ENCODE measurements at places on chromosomes 1 and 21.

- no peak for DNase-seq
Observed at GRCh38 chr1:47487850-47488450, 50.1 kb downstream of the FOXD2 start.

GRCh38 chr21:32331444-32332305 is 33.0 kb downstream of the MRAP start:
- no peak for DNase-seq

DNA sequence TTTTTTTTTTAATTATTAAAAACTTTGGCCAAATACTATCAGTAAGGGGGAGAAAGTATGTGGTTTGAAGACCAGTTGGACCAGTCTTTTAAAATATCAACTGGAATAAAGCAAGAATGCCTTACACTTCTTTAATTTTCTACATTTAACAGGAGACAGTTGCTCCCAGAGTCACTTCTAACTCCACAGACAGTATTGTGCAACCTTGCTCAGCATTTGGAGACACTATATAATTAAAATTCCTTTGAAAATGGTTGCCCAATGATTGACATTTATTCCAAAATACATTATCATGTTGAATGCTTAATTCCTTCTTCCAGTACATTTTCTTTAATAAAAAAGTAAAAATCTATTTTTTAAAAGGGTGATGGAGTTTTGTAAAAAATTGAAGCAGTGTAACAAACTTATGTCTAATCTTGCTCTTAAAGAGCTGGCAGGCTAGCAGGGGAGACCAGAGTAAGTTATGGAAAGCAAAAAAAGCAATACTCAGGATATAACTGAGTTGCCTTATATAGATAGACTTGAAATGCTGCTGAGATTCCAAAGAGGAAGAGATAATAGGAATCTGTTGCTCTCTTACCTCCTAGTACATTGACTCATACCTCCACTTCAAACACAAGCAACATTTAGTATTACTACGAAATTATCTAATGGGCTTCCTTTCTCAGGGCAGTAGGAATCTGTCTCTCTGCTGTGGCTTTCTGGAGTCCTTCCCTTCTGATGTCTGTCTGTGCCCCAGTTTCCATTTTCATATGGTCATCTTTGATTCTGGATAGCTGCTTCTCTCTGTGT is 69.7 kb upstream of the RGL1 start:
- DNase-seq, result no peak

DNA sequence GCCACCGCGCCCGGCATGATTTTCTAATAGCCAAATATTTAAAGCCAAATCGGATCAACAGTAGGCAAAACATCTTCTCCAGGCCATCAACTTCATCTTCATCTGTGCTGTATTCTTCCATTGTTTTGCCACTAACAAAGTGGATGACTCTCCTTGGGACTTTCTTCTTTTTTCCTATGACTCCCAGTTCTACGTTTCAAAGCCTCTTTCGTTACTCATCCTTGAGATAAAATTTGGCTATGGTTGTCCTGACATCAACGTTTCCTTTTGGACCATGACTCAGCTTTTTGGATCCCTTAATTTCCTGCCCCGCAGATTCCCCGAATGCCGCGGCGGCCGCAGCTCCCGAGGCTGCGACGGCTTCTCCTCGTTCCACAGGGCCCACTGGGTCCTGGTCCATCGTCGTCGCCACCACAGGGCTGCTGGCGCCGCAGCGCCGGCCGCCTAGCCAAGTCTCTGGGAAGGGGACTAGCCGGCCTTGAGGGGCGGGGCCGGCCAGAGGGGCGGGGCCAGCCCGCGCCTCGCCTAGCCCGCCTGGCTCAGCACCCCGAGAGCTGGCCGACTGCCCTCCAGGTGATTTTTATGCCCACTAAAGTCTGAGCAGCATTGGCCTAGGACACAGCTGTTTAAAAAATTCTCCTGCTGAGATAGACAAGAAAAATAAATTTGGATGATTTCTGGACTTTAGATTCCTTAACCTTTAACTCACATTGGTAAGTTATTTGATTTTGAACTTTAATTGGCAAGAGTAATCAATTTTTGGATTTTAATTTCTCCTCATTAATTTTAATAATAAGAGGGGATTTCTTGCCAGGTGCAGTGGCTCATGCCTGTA is 93.9 kb downstream of the ADCY10 start:
- DNase-seq, result peak; percentile 11

DNA sequence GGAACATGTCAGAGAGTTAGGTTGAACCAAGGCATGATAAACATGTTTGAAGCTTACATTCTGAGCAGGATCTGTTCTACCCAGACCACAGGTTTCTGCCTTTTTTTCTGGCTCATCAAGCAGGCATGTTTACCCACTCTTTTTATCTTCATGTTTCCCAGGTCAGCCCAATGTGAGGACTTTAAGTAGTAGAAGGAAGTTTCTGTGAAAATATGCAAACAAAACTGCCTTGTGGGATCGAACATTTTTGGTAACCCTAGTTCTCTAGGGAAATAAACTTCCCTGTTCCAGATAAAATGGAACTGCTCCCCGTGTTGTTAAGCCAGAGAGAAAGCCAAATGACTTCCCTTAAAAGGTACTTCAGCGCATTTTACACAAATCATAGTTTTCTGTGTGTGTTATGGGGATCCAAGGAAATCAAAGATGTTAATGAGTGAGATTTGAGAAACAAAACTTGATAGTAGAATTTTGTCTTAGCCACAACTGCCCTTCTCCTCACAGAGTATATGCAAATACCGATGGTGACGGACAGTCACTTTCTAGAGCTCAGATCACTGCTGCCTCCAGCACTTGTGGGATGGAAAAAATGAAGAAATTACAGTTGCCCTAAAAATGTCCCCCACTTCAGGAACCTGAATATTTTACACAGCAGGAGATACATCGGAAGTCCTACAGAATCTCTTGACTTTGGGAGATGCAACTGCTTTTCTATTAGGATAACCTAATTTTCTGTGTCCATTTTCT is 765 bp upstream of the HIPK1 start:
- no peak for DNase-seq

DNA sequence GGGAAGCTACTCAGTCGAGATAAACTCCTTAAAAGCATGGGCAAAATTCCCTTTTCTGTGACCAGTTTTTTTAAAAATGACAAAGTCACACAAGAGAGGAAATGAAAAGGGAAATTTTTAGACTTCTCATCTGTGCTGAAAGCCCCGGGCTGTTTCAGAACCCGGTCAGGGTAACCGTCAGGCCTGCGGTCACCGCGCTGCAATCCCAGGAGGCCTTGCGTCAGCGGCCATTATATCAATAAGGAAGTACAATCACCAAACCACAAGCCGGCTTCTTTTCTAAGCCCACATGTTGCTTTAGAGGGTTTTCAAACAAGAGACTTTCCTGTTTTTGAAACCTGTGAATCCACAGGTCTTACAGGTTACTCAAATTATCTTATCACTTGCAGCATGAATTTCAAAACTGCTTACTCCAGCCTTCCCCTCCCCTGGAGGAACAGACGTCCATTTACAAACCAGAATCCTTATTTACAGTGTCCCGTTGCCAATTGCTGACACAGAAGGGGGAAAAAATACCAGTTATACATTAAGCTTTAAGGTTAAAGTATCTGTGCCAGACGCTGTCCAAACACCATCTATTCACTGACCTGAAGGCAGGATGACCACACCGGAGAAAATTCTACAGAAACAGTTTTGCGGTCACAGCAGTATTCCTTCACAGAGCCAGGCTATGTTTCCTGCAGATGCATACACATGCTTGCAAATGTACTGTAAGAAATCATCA is 165.3 kb downstream of the TOMM20 start:
- DNase-seq, result peak; percentile 80

DNA sequence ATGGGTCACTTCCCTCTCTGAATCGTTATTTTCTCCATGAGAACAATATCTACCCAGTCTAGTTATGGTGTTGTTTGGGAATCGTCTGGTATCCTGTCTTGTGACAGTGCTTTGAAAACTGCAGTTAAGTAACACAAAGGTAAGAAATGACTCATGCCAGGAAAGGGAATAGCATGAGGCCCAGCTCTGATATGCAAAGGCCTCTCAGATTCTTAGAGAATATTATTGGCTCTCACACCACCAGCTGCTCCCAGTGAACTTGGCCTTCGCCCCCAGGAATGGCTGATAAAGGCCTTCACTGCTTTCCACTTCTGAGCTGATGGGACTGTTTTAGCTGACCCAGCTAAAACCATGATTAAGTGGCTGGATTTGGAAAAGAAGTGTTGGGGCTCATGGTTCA is 27.1 kb downstream of the NEK2 start:
- no peak for DNase-seq

- no peak for DNase-seq
Observed at GRCh38 chr1:41355761-41356160, 5.5 kb upstream of the FOXO6 start.

All from stimulated activated CD4-positive, alpha-beta T cell treated with anti-CD3 and anti-CD28 coated beads, Interleukin-12 subunit alpha, Interleukin-12 subunit beta, amount 100 ng/mL, for 4 hours (primary cell).